ENCODE measurements at places on chromosomes 3 and 15.

DNA sequence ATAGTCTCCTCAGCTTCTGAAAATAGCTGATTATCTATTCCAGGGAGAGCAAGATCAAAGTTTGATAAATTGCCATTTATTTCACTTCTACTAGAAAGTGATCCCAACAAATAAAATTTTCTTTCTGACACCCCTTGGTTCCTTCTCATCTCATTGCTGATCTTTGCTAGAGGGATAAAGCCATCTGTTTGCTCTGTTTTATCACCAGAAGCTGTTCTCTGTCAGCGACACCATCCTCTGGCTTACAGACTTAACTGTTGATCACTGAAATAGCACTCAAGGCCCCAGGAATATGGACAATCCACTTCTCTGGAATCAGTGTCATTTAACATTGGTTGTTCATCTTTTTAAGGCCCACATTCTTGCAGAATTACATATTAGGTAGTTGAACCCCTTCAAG is 219.0 kb downstream of the LSAMP start:
- H3K27me3 ChIP-seq: no peaks in the 10 kb centered on the region
- no peak for DNase-seq
- H3K36me3 ChIP-seq: no peaks in the 10 kb centered on the region
- no peaks in the 10 kb centered on the region for H3K4me1 ChIP-seq

GRCh38 chr3:10666621-10667020 is 149.4 kb upstream of the SLC6A11 start:
- no peak overlapping the region for H3K4me3 ChIP-seq
- H3K4me1 ChIP-seq: peaks cover 8% of the 10 kb centered on the region
- no peaks in the 10 kb centered on the region for H3K27me3 ChIP-seq
- H3K27ac ChIP-seq: no peak overlapping the region
- H3K36me3 ChIP-seq: no peaks in the 10 kb centered on the region
- DNase-seq: no peak

DNA sequence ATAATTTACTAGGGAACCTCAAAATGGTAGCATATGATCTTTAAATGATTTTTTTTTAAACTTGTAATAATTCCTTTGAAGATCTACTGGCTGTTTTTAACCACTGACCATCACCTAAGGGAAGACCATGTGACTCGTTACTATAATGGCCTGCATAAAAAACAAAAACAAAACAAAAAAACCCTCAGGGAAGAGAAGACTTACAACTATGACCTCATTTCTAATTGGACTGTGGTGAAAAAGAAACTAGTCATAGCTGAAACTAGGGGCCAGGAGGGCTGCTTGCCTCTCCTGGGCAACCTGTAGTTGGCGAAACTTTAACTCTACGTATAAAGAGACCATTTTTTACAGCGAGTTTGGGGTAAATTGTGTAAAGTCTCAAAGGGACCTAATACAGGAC is 23.0 kb downstream of the PAQR9 start:
- no peak for DNase-seq
- H3K4me3 ChIP-seq: no peak overlapping the region
- H3K4me1 ChIP-seq: no peaks in the 10 kb centered on the region
- H3K27ac ChIP-seq: no peak overlapping the region

DNA sequence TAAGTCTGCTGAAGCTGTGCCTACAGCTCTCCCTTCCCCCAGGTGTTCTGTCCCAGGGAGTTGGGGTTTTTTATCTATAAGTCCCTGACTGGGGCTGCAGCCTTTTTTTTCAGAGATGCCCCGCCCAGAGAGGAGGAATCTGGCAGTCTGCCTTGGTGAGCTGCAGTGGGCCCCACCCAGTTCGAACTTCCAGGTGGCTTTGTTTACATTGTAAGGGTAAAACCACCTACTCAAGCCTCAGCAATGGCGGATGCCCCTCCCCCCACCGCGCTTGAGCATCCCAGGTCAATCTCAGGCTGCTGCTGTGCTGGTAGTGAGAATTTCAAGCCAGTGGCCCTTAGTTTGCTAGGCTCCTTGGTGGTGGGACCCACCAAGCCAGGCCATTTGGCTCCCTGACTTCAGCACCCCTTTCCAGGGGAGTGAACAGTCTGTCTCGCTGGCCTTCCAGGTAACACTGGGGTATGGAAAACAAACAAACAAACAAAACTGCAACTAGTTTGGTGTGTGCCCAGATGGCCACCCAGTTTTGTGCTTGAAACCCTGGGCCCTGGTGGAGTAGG is 189.4 kb downstream of the MFSD1 start:
- no peaks in the 10 kb centered on the region for H3K4me1 ChIP-seq
- no peak overlapping the region for H3K4me3 ChIP-seq
- H3K27me3 ChIP-seq: no peaks in the 10 kb centered on the region
- no peak overlapping the region for H3K27ac ChIP-seq

DNA sequence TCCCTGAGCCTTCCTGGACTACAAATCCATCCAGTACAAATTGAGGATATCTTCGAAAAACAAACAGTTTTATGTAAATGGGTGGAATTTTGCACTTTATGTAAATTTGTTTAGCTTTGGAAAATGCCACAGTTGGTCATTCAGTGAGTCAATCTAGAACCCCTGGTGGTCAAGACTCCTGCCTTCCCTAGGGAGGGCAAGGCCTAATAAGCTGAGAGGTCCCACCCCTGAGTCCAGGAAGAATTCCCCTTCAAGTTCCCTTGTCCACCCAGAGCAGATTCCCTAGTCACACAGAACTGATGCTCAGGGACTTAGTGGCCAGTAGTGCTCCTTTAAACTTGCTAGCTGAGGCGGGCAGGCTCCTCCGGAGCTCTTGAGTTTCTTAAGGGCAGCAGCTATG is 6.1 kb upstream of the RUBCN start:
- H3K36me3 ChIP-seq: no peaks in the 10 kb centered on the region
- H3K27ac ChIP-seq: no peak overlapping the region
- H3K4me3 ChIP-seq: no peak overlapping the region
- peaks cover 19% of the 10 kb centered on the region for H3K4me1 ChIP-seq
- DNase-seq: no peak

DNA sequence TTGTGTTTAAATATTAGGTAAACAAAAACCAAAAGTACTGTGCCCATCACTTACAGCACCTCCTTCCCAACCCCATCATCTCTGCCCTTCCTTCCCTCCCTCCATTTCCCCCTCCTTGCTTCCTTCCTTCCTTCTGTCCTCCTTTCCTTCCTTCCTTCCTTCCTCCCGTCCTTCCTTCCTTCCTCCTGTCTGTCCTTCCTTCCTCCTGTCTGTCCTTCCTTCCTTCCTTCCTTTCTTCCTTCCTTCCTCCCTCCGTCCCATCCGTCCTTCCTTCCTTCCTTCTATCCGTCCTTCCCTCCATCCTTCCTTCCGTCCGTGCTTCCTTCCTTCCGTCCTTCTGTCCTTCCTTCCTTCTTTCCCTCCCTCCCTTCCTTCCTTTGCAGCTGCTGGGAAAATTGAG is 67.8 kb upstream of the SIAH2 start:
- H3K27me3 ChIP-seq: no peaks in the 10 kb centered on the region
- H3K36me3 ChIP-seq: no peaks in the 10 kb centered on the region
- DNase-seq: no peak
- no peak overlapping the region for H3K4me3 ChIP-seq

- H3K27ac ChIP-seq: no peak overlapping the region
- no peaks in the 10 kb centered on the region for H3K27me3 ChIP-seq
- H3K36me3 ChIP-seq: no peaks in the 10 kb centered on the region
- H3K4me1 ChIP-seq: no peaks in the 10 kb centered on the region
Observed at GRCh38 chr3:114384558-114384903, 90.7 kb downstream of the TIGIT start.

- no peaks in the 10 kb centered on the region for H3K36me3 ChIP-seq
- DNase-seq: peak; percentile 70
- peaks cover 91% of the 10 kb centered on the region for H3K27me3 ChIP-seq
- H3K27ac ChIP-seq: no peak overlapping the region
- peaks cover 19% of the 10 kb centered on the region for H3K4me1 ChIP-seq
- no peak overlapping the region for H3K4me3 ChIP-seq
Observed at GRCh38 chr15:47523681-47524475, 193.4 kb upstream of the SEMA6D start.

- H3K27me3 ChIP-seq: no peaks in the 10 kb centered on the region
- H3K4me1 ChIP-seq: no peaks in the 10 kb centered on the region
- H3K4me3 ChIP-seq: no peak overlapping the region
- peaks cover 19% of the 10 kb centered on the region for H3K36me3 ChIP-seq
- peak; percentile 8 for DNase-seq
Observed at GRCh38 chr3:150635526-150635925, 32.4 kb downstream of the SELENOT start.

GRCh38 chr3:154025007-154025406 is 96.2 kb upstream of the ARHGEF26 start:
- H3K27me3 ChIP-seq: no peaks in the 10 kb centered on the region
- H3K27ac ChIP-seq: no peak overlapping the region
- no peaks in the 10 kb centered on the region for H3K36me3 ChIP-seq
- no peak overlapping the region for H3K4me3 ChIP-seq
- no peaks in the 10 kb centered on the region for H3K4me1 ChIP-seq

- H3K36me3 ChIP-seq: no peaks in the 10 kb centered on the region
- no peak overlapping the region for H3K4me3 ChIP-seq
- no peaks in the 10 kb centered on the region for H3K27me3 ChIP-seq
- H3K4me1 ChIP-seq: peaks cover 14% of the 10 kb centered on the region
- peak; percentile 28 for DNase-seq
Observed at GRCh38 chr15:39624806-39625205, 43.9 kb downstream of the THBS1 start.

- no peak overlapping the region for H3K4me3 ChIP-seq
- no peaks in the 10 kb centered on the region for H3K27me3 ChIP-seq
- no peaks in the 10 kb centered on the region for H3K4me1 ChIP-seq
- H3K27ac ChIP-seq: no peak overlapping the region
- DNase-seq: no peak
Observed at GRCh38 chr15:85764649-85765277, 30.0 kb downstream of the KLHL25 start.

GRCh38 chr15:55879181-55879580 is 114.2 kb downstream of the NEDD4 start:
- no peak overlapping the region for H3K4me3 ChIP-seq
- DNase-seq: no peak
- H3K36me3 ChIP-seq: no peaks in the 10 kb centered on the region
- H3K4me1 ChIP-seq: no peaks in the 10 kb centered on the region

GRCh38 chr3:35484929-35485530 is 154.3 kb upstream of the ARPP21 start:
- DNase-seq: no peak
- H3K27ac ChIP-seq: no peak overlapping the region
- no peak overlapping the region for H3K4me3 ChIP-seq
- no peaks in the 10 kb centered on the region for H3K36me3 ChIP-seq
- H3K27me3 ChIP-seq: no peaks in the 10 kb centered on the region

GRCh38 chr3:852033-852432 is 240.8 kb upstream of the CNTN6 start:
- no peak for DNase-seq
- no peaks in the 10 kb centered on the region for H3K27me3 ChIP-seq
- no peaks in the 10 kb centered on the region for H3K4me1 ChIP-seq
- H3K36me3 ChIP-seq: no peaks in the 10 kb centered on the region

GRCh38 chr3:140187656-140188221 is 252.8 kb downstream of the CLSTN2 start:
- no peaks in the 10 kb centered on the region for H3K36me3 ChIP-seq
- no peak overlapping the region for H3K4me3 ChIP-seq
- H3K27ac ChIP-seq: no peak overlapping the region
- no peaks in the 10 kb centered on the region for H3K4me1 ChIP-seq
- DNase-seq: no peak

GRCh38 chr15:44788748-44789147 is 52.4 kb downstream of the TRIM69 start:
- no peaks in the 10 kb centered on the region for H3K36me3 ChIP-seq
- no peak for DNase-seq
- peaks cover 2% of the 10 kb centered on the region for H3K4me1 ChIP-seq
- H3K27ac ChIP-seq: no peak overlapping the region

GRCh38 chr3:117728226-117728625 is 1018.6 kb downstream of the TUSC7 start:
- H3K4me3 ChIP-seq: no peak overlapping the region
- no peaks in the 10 kb centered on the region for H3K36me3 ChIP-seq
- no peak for DNase-seq
- no peaks in the 10 kb centered on the region for H3K27me3 ChIP-seq

GRCh38 chr15:55736756-55737155 is 6.2 kb downstream of the PRTG start:
- H3K27ac ChIP-seq: no peak overlapping the region
- peaks cover 42% of the 10 kb centered on the region for H3K27me3 ChIP-seq
- no peak overlapping the region for H3K4me3 ChIP-seq
- no peak for DNase-seq

- H3K36me3 ChIP-seq: peaks cover 15% of the 10 kb centered on the region
- no peaks in the 10 kb centered on the region for H3K4me1 ChIP-seq
- no peaks in the 10 kb centered on the region for H3K27me3 ChIP-seq
- no peak overlapping the region for H3K4me3 ChIP-seq
Observed at GRCh38 chr3:66386011-66386924, 114.6 kb downstream of the LRIG1 start.

DNA sequence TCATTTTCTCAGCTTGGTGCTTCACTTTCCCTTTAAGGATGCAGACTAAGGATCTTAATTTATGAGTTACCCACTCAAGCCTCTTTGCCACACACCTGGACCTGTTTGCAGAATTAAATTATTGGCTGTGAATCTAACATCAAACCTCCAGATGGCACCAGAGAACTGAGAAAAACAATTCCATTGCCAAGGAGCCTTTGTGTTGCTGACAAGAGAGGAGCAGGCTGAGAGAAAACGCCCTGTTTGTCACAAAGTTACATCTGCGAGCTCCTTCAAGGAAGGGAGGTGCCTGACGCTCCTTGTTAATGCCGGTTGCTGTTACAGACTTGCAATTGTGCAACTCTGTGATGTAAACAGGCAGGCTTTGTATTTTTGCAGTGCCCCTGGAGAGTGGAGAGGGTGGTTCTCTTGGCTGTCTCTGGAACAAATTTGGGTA is 36.3 kb upstream of the TMC3 start:
- no peak overlapping the region for H3K27ac ChIP-seq
- H3K27me3 ChIP-seq: no peaks in the 10 kb centered on the region
- H3K4me3 ChIP-seq: no peak overlapping the region
- DNase-seq: peak; percentile 7
- peaks cover 5% of the 10 kb centered on the region for H3K4me1 ChIP-seq
- H3K36me3 ChIP-seq: no peaks in the 10 kb centered on the region

DNA sequence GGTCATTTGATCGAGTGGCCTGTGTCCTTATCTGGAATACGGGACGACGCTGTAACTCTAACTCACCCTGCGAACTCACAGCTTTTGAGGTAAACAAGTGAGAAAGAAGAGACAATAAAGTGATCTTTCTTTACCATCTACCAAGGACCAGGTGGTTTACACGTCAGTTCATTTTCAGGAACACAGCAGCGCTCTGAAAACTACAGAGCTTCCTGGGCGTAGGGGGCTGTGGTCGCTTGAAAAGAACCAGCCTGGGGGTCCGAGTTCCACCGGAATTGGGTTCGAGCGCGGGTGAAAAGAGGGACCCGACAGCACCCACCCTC is 357 bp downstream of the KIAA1143 start:
- H3K27me3 ChIP-seq: no peaks in the 10 kb centered on the region
- peaks cover 2% of the 10 kb centered on the region for H3K36me3 ChIP-seq
- peaks cover 19% of the 10 kb centered on the region for H3K4me1 ChIP-seq
- peak overlapping the region; percentile 79 for H3K27ac ChIP-seq
- H3K4me3 ChIP-seq: peak overlapping the region; percentile 97

- H3K27ac ChIP-seq: no peak overlapping the region
- no peak overlapping the region for H3K4me3 ChIP-seq
- peaks cover 39% of the 10 kb centered on the region for H3K4me1 ChIP-seq
- DNase-seq: no peak
- H3K27me3 ChIP-seq: no peaks in the 10 kb centered on the region
Observed at GRCh38 chr3:123620343-123620742, 35.5 kb upstream of the HACD2 start.

- no peak overlapping the region for H3K27ac ChIP-seq
- H3K4me1 ChIP-seq: no peaks in the 10 kb centered on the region
- DNase-seq: no peak
- H3K4me3 ChIP-seq: no peak overlapping the region
- H3K36me3 ChIP-seq: no peaks in the 10 kb centered on the region
Observed at GRCh38 chr15:78854833-78855372, 17.8 kb upstream of the MORF4L1 start.
